MM.1S (cell line): ENCODE measurements at places on chromosomes 7 and 10.

DNA sequence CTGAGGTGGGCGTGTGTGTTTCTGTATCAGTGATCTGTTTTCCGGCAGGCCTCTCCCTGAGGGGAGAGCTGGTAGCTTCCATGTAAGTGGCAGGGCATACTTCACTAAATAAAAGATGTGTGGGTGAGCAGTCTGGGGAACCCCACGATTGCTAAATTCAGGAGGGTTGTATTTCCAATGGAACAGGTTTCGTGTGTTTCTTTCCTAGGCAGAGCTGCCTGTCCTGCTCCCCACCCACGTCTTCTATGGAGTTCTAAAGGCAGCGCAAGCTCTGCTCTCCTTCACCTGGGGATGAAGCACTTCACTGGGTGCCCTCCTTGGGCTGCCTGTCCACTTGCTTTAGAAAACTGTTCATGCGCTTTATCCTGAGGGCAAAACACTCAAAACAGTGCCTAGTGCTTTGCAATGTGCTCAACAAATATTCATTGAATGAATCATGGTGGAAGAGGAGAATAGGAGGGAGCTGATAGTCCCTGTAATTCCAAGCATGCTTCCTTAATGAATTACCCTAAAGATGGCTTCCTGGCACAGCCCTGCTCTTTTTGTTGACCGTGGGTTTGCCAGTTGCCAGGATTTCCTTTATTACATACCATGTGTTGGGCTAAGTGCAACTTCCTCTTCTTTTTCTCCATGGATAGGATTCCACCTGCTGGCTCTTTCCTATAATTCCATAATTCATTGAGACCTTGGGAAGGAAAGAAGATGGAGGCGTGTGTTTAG lies 50.6 kb upstream of the SRPK2 start:
- H3K27ac ChIP-seq, result no peak overlapping the region
- DNase-seq, result no peak
- H3K4me1 ChIP-seq, result no peaks in the 10 kb centered on the region
- H3K4me3 ChIP-seq, result no peak overlapping the region
- H3K36me3 ChIP-seq, result no peaks in the 10 kb centered on the region

- H3K27ac ChIP-seq, result no peak overlapping the region
- no peak overlapping the region for H3K4me3 ChIP-seq
- H3K4me1 ChIP-seq, result no peaks in the 10 kb centered on the region
- H3K27me3 ChIP-seq, result no peaks in the 10 kb centered on the region
These were observed 178.2 kb downstream of the COBL start for GRCh38 chr7:51138123-51139085.

- H3K4me1 ChIP-seq, result no peaks in the 10 kb centered on the region
- H3K4me3 ChIP-seq, result no peak overlapping the region
- H3K27me3 ChIP-seq, result no peaks in the 10 kb centered on the region
- no peak for DNase-seq
These were observed 77.9 kb downstream of the CCNY start for GRCh38 chr10:35413985-35414861.

GRCh38 chr10:71684356-71685173 lies 35.0 kb downstream of the C10orf105 start:
- no peak for DNase-seq
- no peaks in the 10 kb centered on the region for H3K36me3 ChIP-seq
- H3K4me3 ChIP-seq, result no peak overlapping the region

- no peak overlapping the region for H3K4me3 ChIP-seq
- no peak for DNase-seq
- no peak overlapping the region for H3K27ac ChIP-seq
- peaks cover 16% of the 10 kb centered on the region for H3K4me1 ChIP-seq
- H3K27me3 ChIP-seq, result no peaks in the 10 kb centered on the region
These were observed 141.1 kb downstream of the SPAG6 start for GRCh38 chr10:22486431-22486830.

GRCh38 chr10:74799721-74800221 lies 26.6 kb upstream of the KAT6B start:
- DNase-seq, result no peak
- H3K27me3 ChIP-seq, result no peaks in the 10 kb centered on the region
- peaks cover 6% of the 10 kb centered on the region; the same call in 1 of the 2 replicates for H3K4me1 ChIP-seq

- H3K4me3 ChIP-seq, result 0 out of 2 replicates have a peak overlapping the region, but pooled peaks have one; percentile 4
- H3K36me3 ChIP-seq, result no peaks in the 10 kb centered on the region
- H3K27me3 ChIP-seq, result no peaks in the 10 kb centered on the region
- H3K4me1 ChIP-seq, result peaks cover 22% of the 10 kb centered on the region
- peak; percentile 79 for DNase-seq
These were observed 29.0 kb downstream of the PODXL start for GRCh38 chr7:131527456-131527855.

- no peak overlapping the region for H3K27ac ChIP-seq
- H3K4me1 ChIP-seq, result no peaks in the 10 kb centered on the region
- no peak overlapping the region for H3K4me3 ChIP-seq
- no peaks in the 10 kb centered on the region for H3K27me3 ChIP-seq
- H3K36me3 ChIP-seq, result no peaks in the 10 kb centered on the region
These were observed 87.7 kb upstream of the PDK4 start for GRCh38 chr7:95684037-95684436.

- no peaks in the 10 kb centered on the region for H3K4me1 ChIP-seq
- no peak for DNase-seq
- H3K27me3 ChIP-seq, result no peaks in the 10 kb centered on the region
These were observed 178.8 kb upstream of the ITGB1 start for GRCh38 chr10:33136781-33137180.

DNA sequence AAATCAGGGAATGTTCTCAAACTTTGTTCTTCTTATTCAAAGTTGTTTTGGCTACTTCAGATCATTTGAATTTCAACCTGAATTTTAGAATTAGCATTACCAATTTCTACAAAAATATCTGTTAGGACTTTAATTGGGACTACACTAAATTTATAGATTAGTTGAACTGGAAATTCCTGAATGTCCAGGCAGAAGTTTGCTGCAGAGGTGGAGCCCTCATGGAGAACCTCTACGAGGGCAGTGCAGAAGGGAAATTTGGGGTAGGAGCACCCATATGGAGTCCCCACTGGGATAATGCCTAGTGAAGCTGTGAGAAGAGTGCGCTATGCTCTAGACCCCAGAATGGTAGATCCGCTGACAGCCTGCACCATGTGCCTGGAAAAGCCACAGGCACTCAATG lies 22.8 kb upstream of the AGMO start:
- H3K36me3 ChIP-seq, result no peaks in the 10 kb centered on the region
- no peak overlapping the region for H3K4me3 ChIP-seq
- H3K4me1 ChIP-seq, result peaks cover 14% of the 10 kb centered on the region
- H3K27ac ChIP-seq, result no peak overlapping the region
- no peaks in the 10 kb centered on the region for H3K27me3 ChIP-seq

- no peaks in the 10 kb centered on the region for H3K27me3 ChIP-seq
- no peaks in the 10 kb centered on the region for H3K36me3 ChIP-seq
- DNase-seq, result no peak
- H3K4me3 ChIP-seq, result no peak overlapping the region
- H3K27ac ChIP-seq, result no peak overlapping the region
These were observed 95.2 kb downstream of the PRTFDC1 start for GRCh38 chr10:24857031-24857725.

GRCh38 chr7:81333536-81333935 lies 414.7 kb upstream of the SEMA3C start:
- DNase-seq, result no peak
- no peaks in the 10 kb centered on the region for H3K4me1 ChIP-seq
- no peaks in the 10 kb centered on the region for H3K36me3 ChIP-seq
- no peak overlapping the region for H3K4me3 ChIP-seq
- H3K27ac ChIP-seq, result no peak overlapping the region
- H3K27me3 ChIP-seq, result no peaks in the 10 kb centered on the region

DNA sequence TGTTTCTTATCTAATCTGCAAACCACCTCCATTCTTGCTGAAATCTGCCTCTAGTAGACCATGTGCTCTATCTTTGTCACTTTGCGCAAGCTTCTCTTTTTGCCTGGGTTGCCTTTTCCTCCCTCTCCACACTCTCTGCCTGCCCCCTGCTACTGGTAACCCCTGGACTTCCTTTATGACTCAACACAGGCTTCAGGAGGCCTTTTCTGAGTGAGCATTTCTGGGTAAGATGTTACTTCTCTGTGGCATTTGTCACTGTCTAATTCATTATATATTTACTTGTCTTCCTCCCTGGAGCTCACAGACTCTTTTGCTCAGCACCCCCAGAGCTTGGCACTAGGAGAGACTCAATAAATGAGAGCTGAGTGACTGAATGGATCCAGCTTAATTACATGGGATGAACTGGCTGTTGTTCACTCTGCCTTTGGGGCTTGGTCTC lies 8.4 kb downstream of the GOLGA7B start:
- peaks cover 18% of the 10 kb centered on the region for H3K27me3 ChIP-seq
- H3K36me3 ChIP-seq, result no peaks in the 10 kb centered on the region
- DNase-seq, result no peak
- H3K4me1 ChIP-seq, result no peaks in the 10 kb centered on the region

GRCh38 chr10:111072232-111072631 lies 4.6 kb upstream of the ADRA2A start:
- H3K4me1 ChIP-seq, result no peaks in the 10 kb centered on the region
- no peak overlapping the region for H3K4me3 ChIP-seq
- H3K27ac ChIP-seq, result no peak overlapping the region

DNA sequence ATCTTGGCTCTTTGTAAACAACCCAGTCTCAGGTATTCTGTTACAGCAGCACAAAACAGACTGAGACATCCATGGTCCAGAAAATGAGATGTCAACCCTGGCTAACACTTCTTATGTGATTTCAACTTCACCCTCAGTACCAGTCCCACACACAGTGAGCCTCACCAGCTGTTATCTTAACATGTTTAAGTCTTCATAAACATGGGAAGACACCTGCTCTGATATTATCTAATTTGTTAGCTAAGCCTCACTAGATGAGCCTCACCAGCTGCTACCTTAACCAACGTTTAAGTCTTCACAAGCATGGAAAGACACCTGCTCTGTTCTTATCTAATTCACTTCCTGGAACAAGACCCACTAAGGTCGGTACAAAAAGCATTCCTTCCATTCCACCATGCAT lies 130.8 kb downstream of the CALN1 start:
- H3K4me3 ChIP-seq, result no peak overlapping the region
- no peak overlapping the region for H3K27ac ChIP-seq
- H3K36me3 ChIP-seq, result no peaks in the 10 kb centered on the region
- H3K27me3 ChIP-seq, result no peaks in the 10 kb centered on the region

DNA sequence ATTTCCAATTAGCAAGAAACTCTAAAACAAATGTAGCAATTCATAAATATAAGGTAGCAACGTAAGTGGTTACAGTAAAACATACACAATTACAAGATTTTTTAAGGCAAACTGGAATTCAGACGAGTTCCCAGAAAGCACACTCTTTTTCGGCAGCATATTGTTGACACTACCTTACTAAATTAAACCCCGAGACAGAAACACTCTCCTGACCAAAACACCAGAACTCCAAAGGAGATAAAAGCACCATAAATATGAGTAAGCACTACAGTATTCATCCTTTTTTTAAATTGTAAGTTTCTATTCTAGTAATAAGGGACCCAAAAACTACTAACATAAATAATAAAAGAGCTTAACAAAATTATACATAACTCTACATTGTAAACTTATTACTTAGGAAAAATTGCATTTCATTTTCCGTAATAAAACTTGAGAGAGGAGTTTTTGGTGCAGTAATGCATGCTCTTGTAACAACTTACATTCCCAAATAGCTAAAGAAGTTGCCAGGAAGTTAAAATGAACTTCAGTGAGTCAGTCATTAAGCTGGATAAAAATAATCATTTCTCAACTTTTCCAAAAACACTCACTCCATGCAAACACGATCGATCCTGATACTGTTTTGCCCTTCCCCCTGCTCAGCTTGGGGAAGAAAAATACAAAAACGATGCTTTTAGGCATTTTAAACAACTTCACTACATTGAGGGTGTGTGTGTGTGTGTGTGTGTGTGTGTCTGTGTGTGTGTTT lies 2.0 kb downstream of the PIP4K2A start:
- 0 out of 2 replicates have a peak, but pooled peaks cover 12% of the 10 kb centered on the region for H3K4me1 ChIP-seq
- no peaks in the 10 kb centered on the region for H3K36me3 ChIP-seq
- no peak for DNase-seq
- no peak overlapping the region for H3K27ac ChIP-seq
- H3K27me3 ChIP-seq, result no peaks in the 10 kb centered on the region

DNA sequence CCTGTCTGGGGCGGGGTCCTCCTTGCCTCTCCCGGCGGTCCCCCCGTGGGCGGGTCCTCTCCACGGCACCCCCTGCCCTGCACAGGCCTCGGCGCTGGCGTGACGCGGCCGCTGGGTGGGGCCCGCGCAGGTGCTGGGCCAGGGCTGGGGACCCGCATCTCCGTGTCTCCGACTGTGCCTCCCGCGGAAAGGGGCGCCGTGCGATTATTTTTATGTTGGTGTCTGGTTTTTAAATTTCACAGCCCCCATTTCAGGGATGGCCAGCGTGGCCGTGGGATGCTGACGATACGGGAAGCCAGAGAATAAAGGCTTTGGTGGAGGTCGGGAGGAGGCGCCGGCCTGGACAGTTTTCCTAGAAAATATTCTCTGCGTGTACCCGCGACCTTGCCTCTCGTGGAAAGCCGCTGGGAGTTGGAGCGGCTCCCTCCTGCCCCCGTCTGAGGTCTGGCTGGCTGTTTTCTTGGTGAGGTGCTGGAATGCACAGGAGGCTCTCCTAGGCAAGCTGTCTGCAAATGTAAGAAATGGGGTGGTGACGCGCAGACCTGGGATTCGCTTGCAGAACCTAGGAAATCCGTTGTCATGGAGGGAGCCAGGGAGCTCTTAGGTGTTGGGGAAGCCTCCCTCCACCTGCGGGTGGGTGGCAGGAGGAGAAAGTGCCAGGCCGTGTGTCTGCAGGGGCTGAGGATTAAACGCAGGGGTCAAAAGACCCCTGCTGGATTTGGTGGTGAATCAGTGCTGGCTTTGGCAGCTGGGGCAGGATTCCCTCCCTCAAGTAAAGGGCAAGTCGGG lies 28.7 kb upstream of the JAKMIP3 start:
- H3K27me3 ChIP-seq, result peaks cover 19% of the 10 kb centered on the region
- H3K27ac ChIP-seq, result no peak overlapping the region
- DNase-seq, result no peak
- no peaks in the 10 kb centered on the region for H3K36me3 ChIP-seq

DNA sequence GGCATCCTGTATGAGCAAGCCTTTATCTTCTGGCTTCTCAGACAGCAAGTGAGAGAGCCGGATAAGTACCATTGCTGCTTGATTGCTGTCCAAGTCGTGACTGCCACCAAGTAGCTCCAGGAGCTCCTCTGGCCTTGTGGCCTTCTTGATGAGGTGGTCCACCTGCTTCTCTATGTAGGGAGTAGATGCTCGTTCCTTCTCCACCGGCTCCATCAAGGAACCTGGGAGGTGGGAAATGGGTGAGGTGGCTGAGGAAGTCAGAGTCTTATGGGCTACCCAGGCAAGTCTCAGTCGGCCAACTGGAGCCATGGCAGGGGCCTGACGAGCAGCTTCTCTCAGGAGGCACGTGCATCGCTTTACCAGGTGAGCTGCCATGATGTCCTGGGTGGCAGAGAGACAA lies 2.6 kb downstream of the TBRG4 start:
- no peaks in the 10 kb centered on the region for H3K4me1 ChIP-seq
- H3K27ac ChIP-seq, result no peak overlapping the region
- DNase-seq, result no peak
- no peak overlapping the region for H3K4me3 ChIP-seq

- H3K4me1 ChIP-seq, result no peaks in the 10 kb centered on the region
- no peak overlapping the region for H3K4me3 ChIP-seq
- no peaks in the 10 kb centered on the region for H3K27me3 ChIP-seq
These were observed 4.3 kb upstream of the YKT6 start for GRCh38 chr7:44196450-44196872.
